Heart right ventricle (tissue), 16 donors: ENCODE measurements at places on chromosomes 1 and 21.

DNA sequence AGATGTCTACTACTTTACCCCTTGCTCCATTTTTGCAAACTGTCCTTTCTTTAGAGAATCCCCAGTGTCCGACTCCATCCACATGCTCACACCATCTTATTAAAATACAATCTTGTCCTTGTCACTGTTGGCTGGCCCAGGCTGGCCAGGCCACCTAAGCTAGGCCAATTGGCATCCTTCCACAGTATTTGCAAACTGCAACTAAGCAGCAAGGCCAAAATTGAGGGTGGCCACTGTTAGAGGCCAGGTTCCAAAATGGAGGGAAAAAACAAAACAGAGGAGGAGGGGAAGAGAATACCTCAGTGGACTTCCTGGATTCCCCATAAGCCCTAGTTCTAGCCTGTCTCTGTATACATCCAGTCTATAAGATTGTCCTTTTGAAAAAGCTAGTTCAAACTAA is 4.3 kb downstream of the FAM89A start:
- no peak for DNase-seq

- no peak for DNase-seq
These were observed 230.4 kb downstream of the KCNT2 start for GRCh38 chr1:196377811-196378210.

GRCh38 chr1:28243685-28244311 is 7.9 kb downstream of the ATP5IF1 start:
- DNase-seq, result no peak

- DNase-seq, result no peak
These were observed 10.8 kb upstream of the CDA start for GRCh38 chr1:20578062-20578461.

- DNase-seq, result peak; percentile 49
These were observed 7.0 kb downstream of the EFNA3 start for GRCh38 chr1:155085504-155086127.

- DNase-seq, result no peak
These were observed 23.4 kb downstream of the PPFIA4 start for GRCh38 chr1:203049576-203050180.

- no peak for DNase-seq
These were observed 18.2 kb upstream of the AHCTF1 start for GRCh38 chr1:246949956-246950355.

- no peak for DNase-seq
These were observed 21.2 kb downstream of the ZNF697 start for GRCh38 chr1:119626841-119627240.
